Dorsolateral prefrontal cortex (tissue), 122 donors: ENCODE measurements at places on chromosomes 16 and 17. TPM values are rescaled to one million over a fixed set of nuclear protein-coding genes. Genes with fewer than 3 reads are reported as not detected.
A peak's percentile ranks its signal among the peaks of the same experiment; 100 is the strongest.

The OSGIN1 gene
- 5.2 TPM for total RNA-seq

The ABCC3 gene
- 3.8 TPM for total RNA-seq

The NSF gene
- total RNA-seq = 417 TPM

GRCh38 chr17:28416703-28417311, 10.8 kb upstream of the SLC46A1 start:
- DNase-seq = peak; percentile 22

The SLC13A2 gene
- total RNA-seq = not detected

- DNase-seq = no peak
These were observed 29.9 kb downstream of the ACTG1 start for GRCh38 chr17:81482673-81483072.

The SP6 gene
- total RNA-seq = 0.16 TPM

DNA sequence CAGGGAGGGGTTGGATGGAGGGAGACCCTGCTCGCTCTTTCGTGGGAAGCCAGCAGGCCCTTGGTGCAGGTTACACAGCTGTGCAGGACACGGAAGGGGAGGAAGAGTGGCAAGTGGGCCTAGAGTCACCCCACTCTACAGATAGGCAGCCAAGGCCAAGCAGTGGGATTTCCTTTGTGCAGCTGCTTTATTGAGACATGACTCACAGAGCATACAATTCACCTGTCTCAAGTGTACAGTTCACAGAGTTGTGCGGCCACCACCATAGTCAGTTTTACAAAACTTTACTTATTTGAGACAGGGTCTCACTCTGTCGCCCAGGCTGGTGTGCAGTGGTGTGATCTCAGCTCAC, 91.2 kb upstream of the CIBAR2 start:
- no peak for DNase-seq

The CMTM1 gene
- 12.3 TPM for total RNA-seq

DNA sequence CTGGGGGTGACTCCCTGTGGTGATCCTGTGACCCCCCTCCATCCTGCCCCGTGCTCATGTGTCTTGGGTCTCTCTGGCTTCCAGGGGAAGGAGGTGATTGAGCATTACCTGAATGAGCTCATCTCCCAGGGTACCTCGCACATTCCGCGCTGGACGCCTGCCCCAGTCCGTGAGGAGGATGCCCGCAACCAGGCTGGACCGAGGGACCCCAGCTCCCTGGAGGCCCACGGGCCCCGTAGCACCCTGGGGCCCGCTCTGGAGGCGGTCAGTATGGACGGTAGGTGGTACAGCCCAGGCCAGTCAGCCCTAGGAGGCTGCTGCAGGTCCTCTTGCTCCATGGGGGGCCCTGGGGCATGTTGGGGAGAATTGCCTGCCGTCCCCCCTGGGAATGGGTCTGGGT, 33.6 kb downstream of the SEC14L5 start:
- DNase-seq = no peak

DNA sequence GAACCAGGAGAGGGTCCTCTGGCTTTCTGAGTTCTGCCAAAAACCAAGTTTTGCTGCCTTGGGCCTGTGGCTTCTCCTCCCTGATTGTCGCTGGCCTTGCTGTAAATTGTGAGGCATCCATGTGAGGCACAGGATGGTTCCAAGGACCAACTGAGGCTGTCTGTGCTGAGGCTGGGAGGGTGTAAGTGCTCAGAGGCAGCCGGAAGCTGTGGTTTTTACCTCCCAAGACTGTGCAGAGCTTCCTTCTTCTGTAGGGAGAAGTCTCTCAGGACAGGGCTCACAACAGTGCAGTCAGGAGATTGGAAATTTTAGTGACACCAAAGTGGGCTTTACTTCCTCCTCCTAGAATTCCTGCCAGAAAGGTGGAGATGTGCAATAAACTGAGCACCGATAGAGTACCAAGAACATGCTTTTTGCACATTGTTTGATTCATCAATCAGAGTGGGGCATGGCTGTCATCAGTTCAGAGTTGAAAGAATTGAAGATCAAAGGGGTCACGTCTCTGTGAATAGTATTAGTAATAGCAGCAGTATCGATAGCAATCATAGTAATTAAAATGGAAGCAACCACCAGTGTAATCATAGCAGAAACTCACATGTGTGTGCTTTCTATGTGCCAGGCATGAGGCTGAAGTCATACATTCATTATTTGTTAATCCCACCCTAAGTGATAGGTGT, 467.1 kb downstream of the WWOX start:
- no peak for DNase-seq

The ABCA9 gene
- 20.3 TPM for total RNA-seq

DNA sequence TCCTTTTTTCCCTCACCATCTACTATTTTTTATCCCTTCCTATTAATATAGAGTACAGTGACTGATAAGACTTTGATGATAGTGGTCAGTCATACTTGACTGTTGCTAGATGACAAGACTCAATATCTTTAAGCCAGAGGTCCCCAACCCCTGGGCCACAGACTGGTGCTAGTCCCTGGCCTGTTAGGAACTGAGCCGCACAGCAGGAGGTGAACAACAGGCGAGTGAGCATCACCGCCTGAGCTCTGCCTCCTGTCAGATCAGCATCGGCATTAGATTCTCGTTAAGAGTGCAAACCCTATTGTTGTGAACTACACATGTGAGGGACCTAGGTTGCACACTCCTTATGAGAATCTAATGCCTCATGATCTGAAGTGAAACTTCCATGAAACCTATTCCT, 341.3 kb downstream of the BCAS3 start:
- DNase-seq = no peak

The ZG16 gene
- total RNA-seq = not detected

The KRTAP9-2 gene
- not detected for total RNA-seq

DNA sequence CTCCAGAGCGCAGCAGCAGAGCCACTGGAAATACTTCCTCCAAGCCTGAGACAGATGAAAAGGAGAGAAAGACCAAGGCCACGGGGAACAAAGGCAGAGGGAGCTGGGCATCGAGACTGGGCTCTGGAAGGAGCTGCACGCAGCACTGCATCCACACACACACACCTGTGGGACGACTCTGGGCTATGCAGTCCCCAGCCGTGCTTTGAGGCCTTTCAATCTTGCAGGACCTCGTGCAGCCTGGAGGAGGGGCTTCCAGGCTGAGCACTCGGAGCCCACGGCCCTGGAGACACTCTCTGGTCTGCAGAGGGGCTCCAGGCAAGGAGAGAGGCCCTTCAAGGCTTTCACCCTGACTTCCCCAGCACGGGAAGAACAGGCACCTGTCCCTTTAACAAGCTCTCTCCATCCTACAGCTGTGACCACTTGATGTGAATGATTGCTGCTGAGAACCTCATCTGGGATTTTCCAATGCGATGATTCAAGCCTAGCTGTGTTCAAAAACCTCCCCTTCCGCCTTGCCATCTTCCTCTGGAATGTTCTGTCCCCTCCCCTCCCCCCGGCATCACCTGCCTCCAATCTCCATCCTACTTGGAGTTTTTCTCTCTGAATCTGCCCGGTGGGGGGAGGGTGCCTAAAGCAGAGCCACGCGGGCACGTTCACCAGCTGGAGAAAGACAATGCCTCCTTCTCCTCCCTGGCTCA, 37.5 kb downstream of the RBFOX3 start:
- peak; percentile 83 for DNase-seq

The RTN4RL1 gene
- 20.8 TPM for total RNA-seq

The AANAT gene
- total RNA-seq = 0.75 TPM

The ALG1 gene
- 19.5 TPM for total RNA-seq

DNA sequence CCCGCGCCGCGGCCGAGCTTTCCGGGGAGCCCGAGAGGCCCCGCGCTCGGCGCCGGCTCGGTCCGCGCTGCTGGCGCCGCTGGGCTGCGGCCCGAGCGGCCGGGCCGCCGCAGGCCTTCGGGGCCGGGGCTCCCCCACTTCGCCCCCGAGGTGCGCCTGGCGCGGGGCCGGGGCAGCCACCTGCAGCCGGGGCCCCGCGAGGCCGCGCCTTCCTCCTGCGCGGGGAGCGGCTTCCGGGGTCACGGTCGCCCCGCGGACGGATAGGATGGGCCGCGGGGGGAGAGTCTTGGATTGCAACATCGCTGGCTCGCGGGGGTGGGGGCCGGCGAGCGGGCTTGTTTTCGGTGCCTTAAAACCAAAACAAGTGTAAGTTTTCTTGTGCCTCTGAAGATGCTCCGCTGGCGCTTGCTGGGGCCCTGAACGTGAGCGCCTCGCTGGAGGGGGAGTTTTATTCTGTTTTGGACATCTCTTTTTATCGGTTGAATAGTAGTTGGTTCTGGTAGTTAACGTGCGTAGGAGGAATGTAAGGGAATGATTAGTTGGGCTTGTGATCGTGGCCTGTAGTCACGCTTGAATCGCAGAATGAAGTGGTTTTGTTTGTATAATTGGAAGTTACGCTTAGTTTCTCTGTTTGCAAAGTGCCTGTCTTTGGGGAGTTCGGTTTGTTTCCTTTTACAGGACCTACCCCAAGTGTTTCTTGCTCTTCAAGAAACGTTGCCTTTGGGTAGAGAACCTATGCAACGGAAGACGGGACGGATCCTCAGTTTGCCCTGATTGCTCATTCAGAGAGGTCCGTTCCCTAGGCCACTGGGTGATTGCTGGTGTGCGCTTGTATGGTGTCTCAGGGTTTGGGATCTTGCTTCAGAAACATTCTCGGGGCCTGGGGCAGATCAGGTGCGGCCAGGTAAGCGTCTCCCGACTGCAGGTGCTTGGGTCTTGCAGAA, 724 bp downstream of the UBE2I start:
- no peak for DNase-seq

DNA sequence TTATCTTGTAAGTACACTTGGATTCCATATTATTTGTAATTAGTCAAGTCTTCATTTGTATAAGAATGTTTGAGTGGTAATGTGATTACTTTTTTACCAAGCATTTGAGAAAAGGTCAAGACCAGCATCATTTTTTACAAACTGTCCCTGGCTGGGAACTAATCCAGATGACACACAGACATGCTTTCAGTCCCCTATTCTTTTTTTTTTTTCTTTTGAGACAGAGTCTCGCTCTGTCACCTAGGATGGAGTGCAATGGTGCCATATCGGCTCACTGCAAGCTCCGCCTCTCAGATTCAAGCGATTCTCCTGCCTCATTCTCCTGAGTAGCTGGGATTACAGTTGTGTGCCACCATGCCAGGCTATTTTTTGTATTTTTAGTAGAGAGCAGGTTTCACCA, 4.5 kb downstream of the DERL2 start:
- DNase-seq = no peak

DNA sequence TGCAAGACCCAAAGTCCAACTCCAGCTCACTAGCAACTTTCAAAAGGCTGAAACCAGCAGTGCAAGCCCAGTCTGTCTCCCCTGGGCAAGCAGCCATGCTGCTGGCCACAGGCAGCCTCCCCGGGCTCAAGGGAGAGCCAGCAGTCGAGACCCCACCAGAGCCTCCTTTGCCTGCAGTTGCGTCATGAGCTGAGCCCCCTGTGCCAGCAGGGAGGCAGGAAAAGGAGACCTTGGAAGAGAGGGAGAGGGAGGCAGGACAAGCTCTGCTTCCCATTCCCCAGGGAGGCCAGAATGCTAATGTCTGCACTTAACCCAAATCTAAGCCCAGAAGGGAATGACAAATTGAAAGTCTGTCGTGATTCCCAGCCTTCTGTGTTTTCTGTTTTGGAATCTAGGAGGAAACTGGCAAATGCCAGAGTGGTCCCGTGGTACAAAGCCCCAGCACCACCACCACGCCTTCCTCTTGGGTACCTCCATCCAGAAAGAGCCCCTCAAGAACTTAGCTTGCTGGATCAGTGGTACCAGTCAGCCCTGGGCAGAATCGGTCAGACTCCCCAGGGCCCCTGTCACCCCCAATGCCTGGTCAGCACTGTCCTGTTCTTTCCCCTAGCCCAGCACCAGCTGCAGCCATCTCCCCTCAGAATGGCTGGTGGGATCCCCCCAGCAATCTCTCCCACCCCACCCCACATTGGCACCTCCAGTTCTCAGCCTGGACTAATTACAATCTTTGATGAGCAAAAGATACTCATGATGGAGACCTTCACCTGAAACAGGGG, 99.3 kb upstream of the TNRC6C start:
- DNase-seq = no peak

GRCh38 chr17:15262291-15263205, 2.6 kb downstream of the PMP22 start:
- DNase-seq = peak; percentile 87

DNA sequence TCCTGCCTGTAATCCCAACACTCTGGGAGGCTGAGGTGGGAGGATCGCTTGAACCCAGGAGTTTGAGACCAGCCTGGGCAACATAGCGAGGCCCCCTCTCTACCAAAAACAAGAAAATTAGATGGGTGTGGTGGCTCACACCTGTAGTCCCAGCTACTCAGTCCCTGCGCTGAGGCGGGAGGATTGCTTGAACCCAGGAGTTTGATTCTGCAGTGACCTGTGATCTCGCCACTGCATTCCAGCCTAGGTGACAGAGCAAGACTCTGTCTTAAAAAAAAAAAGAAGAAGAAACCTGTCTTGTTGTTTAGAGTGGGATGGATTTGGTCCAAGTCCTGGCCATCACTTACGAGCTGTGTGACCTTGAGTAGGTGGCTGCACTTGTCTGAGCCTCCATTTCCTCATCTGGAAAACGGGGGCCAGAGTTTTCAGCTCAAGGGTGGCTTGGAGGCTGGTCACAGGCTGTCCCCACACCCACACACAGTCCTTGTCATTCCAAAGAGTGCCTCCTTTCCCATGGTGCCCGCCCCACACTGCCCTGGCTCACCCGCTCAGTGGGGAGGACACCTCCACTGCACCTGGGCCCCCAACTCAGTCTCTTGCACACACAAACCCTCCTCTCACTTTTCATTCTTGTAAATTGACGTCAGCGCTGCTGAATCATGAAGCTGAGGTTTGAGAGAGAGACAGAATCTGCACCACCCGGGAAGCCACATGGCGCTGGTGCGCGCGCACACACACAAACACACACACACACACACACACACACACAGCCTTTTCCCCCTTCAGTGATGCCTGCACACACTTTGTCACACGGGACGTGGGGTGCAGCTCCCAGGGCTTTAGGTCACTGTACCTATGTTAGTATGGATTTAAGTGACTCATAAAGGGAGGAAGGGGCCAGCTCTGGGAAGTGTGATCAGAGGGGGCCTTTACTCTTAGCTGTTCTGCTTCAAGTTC, 4.2 kb downstream of the SOCS1 start:
- DNase-seq = no peak

The PTGES3L gene
- 8.1 TPM for total RNA-seq

The GSG1L gene
- total RNA-seq = 11.2 TPM

GRCh38 chr16:3457434-3458252, 14.2 kb downstream of the NAA60 start:
- peak; percentile 90 for DNase-seq

GRCh38 chr17:78883089-78883532, 19.9 kb downstream of the CEP295NL start:
- DNase-seq = no peak

DNA sequence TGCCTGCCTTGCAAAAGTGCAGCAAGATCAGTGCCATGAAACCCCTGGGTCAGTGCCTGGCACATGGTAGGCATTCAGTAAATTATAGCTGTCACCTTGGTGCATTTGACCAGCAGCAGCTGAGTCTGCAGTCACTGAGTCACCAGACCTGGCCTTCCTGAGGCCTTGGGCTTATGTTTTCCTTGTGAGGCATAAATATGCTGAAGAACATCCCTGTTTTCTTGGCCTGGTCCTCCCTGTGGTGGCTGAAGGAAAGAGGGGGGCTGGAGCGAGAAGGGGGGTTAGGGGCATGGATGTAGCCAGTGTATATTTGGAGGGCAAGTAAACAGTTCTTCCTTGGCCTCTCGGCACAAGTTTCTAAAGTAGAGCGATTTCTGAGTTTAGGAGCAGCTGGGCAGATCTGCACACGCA, 26.5 kb downstream of the EPN2 start:
- DNase-seq = no peak

The STX1B gene
- total RNA-seq = 346 TPM
